ENCODE measurements at places on chromosomes 12 and 14.

- DNase-seq = no peak
Observed at GRCh38 chr14:38399652-38400051, 143.8 kb upstream of the CLEC14A start.

- DNase-seq = no peak
Observed at GRCh38 chr14:86574778-86575129, 1044.8 kb downstream of the FLRT2 start.

DNA sequence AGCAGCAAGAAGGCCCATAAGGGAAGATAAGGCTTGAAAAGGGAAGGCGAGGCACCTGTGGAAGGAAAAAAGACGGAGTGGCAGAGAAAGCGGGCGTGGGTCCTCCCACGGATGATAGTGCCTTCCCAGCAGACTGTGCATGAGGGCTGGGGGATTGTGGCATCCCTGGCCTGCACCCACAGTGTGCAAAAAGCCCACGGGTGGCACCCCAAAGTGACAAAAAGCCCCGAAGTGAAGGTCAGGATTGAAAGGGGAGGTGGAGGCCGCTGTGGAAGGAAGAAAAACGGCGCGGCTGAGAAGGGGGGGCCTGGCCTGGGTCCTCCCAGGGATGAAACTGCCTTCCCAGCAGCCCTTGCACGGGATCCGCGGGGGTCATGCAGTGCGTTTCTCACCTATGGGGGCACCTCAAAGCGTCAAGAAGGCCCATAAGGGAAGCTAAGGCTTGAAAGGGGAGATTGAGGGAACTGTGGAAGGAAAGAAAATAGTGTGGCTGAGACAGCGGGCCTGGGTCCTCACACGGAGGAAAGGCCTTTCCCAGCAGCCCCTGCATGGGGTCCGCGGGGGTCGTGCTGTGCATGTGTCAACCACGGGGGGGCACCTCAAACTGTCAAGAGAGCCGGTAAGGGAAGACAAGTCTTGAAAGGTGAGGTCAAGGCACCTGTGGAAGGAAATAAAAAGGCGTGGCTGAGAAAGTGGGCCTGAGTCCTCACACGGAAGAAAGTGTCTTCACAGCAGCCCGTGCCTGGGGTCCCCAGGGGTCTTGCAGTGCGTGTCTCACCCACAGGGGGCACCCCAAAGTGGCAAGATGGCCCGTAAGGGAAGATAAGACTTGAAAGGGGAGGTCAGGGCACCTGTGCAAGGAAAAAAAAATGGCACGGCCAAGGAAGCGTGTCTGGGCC, 274.1 kb downstream of the ALG10 start:
- DNase-seq = no peak

- DNase-seq = no peak
Observed at GRCh38 chr14:68506021-68506644, 286.7 kb downstream of the ZFP36L1 start.

DNA sequence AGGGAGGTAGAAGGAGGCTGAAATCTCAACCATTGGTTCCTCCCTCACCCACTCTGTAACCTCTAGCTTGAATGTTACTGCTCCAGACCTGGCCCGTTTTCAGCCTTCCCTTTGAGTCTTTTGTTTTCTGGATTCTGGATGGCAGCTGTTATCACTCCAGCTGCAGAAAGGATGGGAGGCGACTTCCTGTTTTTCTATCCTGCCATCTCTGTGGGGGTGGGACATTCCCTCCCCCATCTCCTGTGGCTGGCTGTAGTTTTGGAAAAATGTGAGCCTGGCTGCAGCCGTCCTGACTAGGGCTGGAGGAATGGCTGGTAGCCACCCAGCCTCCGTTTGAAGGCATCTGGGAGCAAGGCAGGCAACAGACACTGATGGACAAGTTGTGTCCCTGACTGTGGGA, 2.9 kb upstream of the PPFIBP1 start:
- no peak for DNase-seq

GRCh38 chr14:105588236-105588860, 62.0 kb downstream of the TMEM121 start:
- DNase-seq = no peak

GRCh38 chr12:42015051-42015461, 129.6 kb downstream of the GXYLT1 start:
- DNase-seq = no peak

- DNase-seq = no peak
Observed at GRCh38 chr14:40252817-40253447, 820.7 kb upstream of the FBXO33 start.

DNA sequence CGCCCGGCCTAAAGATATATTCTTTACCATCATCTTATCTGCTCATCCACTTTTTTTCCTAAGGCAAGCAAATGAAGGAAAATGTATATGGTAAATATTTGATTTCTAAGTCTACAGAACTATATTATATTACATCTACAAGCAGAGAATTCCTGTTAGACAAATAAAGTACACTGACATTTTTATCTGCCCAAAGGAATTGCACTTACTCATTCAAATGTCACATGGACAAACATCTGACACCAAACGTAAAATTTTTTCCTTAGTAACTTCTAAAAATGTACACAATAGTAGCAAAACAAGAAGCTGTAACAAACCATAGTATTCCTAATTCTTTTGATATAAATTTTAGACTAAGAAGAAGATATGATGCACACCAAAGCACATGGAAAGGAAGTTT, 51.0 kb downstream of the SPPL3 start:
- DNase-seq = no peak

DNA sequence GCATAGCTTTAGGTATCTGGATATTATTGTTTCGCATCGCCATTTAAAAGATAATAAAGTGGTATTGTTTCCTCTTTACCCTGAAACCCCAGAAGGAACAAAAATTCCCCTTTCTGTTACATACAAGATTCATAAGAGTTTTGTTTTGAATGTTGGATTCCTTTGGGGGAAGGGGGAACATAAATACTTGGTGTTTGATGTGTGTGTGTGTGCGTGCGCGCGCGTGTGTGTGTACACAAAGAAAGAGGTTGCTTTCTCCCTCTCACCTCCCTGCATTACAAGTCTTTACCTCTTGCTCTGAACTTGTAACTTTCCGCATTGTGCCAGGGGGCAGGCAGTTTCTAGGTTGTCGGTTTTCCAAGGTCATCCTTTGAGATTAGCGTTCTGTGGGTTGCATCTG, 76.4 kb downstream of the GPATCH2L start:
- DNase-seq = no peak

GRCh38 chr14:69682621-69683263, 71.3 kb downstream of the SUSD6 start:
- DNase-seq = no peak

DNA sequence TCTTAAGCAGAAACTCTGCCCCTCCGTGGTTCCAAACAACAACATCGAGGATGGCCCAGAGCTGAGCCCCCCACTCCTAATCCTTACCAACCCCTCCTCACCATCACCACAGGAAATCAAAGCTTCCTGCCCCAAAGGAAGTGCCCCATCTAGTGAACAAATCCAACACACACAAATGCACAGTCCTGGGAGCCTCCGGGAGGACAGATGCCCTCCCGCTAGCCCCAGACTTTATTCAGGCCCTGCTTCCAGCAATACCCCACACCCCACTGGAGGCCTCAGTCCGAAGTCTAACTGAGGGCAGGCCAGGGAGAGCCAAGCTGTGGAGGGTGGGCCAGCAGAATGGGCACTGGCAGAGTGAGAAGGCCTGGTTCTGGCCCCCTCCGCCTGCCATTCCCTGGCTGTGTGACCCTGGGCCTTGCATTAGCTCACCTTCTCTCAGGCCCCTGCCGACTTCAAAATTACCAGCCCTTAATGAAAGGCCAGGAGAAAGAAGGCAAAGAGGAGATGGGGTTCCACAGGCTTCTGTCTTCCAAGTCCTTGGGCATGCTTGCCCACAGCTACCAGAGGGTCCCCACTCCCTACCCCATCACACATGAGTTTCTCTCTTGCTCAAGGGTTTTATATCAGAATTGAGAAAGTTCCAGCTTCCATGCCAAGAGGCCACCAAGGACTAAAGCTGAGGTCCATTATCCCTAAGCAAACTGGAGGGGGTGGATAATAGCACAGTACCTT, 2.3 kb downstream of the HDAC7 start:
- peak; percentile 57 for DNase-seq

DNA sequence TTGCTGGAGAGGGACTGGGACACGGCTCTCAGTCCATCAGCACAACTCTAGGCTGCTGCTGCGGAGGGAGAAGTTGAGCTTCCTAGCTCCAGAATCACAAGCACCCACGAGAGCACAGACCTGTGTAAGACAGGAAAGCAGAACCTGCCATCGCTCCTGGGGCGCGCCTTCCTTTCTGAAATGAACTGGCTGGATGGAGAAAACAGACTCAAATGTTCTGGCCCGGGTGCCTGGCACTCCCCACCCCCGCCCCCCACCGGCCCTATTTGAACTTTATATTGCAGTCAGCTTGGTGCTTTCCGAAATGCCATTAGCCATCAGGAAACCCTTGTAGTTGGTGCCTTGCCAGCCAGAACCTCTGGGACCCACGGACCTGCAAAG, 23.8 kb downstream of the MVK start:
- no peak for DNase-seq

- no peak for DNase-seq
Observed at GRCh38 chr12:129862561-129863175, 41.2 kb downstream of the TMEM132D start.

Measured in HuH-7 (cell line).